H54 (cell line): ENCODE measurements at places on chromosomes 13 and 19.

GRCh38 chr19:16445238-16446107, 26.3 kb downstream of the EPS15L1 start:
- peak; percentile 50 for DNase-seq

DNA sequence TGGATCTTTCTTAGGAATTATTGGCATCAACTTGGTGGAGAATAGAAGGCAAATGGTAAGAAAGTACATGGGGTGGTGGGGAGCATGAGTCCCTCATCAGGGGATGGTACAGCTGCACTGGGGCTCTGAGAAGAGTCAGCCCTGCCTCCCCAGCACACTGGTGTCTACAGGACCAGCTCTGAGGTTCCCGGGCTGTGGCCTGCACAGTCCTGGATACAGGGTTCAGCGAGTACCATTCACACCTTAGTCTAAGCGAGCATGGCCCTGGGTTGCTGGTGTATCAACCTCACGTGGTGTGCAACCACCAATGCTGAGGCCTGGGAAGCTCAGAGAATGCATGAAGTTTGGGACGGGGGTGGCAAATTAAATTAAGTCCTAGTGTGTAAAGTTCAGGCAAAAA, 10.1 kb downstream of the TMEM255B start:
- DNase-seq, result no peak

DNA sequence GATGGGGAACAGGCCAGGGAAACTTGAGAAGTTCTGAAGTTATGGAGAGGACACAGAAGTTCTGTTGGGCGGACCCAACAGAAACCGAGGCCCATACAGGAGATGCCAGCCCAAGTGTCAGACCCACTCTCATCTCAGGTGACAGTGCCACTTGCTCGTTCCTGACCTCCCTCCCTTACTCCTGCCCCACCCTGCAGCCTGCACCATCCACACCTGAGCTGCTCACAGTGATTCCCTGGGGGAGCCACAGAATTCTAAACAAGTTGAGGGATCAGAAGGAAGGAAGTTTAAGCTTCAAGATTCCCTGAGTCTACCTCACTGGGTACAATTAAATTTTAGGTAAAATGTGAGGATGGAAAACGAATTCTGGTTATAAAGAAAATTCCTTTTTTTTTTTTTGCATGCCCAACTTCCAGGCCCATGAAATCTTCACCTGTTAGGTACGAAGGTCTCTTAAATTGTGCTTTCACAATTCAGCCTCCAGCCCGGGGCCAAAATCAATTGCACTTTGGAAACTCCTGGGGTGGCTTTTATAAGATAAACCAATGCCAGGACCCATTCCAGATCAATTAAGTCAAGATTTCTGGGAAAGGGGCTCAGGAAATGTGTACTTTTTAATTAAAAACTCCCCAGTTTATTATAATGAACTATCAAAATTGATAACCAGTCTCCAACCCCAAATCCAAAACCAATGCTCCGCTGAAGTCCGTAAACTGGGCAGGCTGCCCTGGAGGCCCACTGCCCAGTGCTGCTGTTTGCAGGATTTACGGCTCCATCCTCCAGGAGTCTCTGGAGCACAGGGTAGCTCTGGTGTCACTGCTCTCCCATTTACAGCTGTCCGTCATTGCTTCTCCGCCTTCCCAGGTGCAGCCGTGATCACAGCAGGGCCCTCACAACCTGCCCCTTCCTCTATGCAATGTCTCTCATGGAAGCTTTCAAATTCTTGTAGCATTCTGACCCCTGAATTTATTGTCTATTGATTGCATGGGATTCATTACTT, 643.5 kb downstream of the UQCRFS1 start:
- no peak for DNase-seq

DNA sequence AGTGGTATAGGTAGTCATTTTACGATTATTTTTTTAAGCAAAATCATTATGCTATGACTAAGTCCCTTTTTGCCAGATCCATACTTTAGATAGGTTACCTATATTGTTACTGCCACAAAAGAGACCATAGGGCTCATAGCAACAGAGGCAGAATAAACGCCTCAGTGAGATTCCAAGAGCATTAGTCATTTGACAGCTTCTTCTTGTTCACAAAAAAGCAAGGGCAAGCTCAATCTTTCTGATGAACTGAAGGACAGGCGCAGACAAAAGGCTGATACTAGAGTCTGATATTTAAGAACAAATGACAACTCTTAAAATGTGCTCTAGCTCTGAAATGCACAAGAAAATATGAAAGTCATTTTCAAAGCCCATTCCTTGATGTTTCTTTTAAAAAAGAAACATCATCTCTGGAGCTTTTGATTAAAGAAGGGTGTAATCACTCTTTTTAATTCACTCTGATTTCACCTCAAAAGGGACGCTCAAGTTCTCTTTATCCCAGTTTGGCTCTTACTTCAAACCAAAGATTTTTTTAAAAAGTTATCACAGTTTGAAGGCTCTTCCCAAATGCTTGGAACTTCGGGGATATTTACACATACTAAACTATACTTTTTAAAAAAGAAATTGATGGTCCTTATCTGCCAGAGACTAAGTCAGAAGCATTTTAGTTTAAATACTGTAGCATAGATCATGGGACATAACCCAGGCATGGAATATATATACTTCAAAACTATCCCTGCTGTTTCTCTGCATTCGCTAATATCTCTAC, 187.2 kb downstream of the EFNB2 start:
- peak; percentile 26 for DNase-seq

GRCh38 chr13:72651144-72651543, 76.3 kb downstream of the MZT1 start:
- no peak for DNase-seq

- DNase-seq, result no peak
Measured at GRCh38 chr19:33442706-33443105, 69.2 kb downstream of the CEBPG start.

GRCh38 chr19:56839652-56840450, 675 bp downstream of the PEG3 start:
- DNase-seq, result no peak

GRCh38 chr13:79659121-79659521, 178.2 kb downstream of the NDFIP2 start:
- no peak for DNase-seq

GRCh38 chr13:59415498-59415897, 748.2 kb downstream of the DIAPH3 start:
- no peak for DNase-seq

GRCh38 chr13:31649766-31650165, 89.6 kb upstream of the RXFP2 start:
- DNase-seq, result no peak

DNA sequence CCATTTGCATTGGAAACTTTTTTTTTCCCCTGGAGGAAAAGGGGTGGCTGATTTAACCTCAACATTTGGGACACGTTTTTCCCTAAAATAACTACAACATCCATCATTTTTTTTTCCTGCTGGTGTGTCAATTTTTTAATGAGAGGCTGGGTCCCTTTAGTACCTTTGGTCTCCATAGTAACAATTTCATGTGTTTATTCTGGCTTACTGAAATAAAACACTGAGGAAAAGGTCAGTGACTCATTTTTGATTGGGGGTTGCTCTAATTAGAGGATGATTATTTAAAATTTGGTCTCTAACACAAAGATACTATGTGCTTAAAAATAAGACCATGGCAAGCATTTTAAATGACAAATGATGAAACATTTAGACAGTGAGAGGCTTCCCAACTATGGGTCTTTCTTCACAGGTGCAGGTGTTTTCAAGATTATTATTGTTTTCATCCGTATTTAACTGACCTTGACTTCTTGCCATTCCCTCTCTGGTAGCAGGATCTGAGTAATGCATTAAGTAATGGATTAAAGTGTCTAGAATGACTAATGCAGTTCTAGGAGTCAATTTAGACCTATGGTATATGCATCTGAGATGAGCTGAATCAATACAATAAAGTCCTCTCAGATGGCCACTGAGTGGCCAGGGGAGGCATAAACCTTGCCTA, 406.4 kb downstream of the KCNRG start:
- no peak for DNase-seq
